Astrocyte (in vitro differentiated cells and primary cell): ENCODE measurements at places on chromosomes 3 and 15.

- no peak for DNase-seq
Observed at GRCh38 chr3:82093641-82094040, 332.2 kb upstream of the GBE1 start.

GRCh38 chr3:25418596-25418995 is 9.5 kb upstream of the RARB start:
- no peak for DNase-seq

DNA sequence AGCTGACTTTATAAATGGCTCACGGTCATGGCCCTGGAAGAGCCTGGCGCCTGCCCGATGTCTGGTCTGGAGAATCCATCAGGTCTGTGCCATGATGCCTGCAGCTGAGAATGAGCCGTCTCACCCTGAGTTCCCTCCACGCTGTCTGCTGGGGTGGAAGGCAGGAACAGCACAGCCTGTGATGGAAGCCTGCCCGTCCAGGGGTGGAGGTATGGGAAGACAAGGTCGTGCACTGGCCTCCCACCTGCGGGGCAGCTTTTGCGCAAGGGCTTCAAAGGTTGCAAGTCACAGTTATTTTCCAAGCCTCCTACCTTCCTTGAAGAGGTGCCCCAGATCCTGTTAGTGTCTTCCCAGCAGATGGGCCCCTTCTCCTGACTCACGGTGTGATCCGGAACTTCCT is 275.5 kb downstream of the FAM43A start:
- no peak for DNase-seq

GRCh38 chr3:63287610-63288009 is 9.5 kb downstream of the SYNPR start:
- DNase-seq: no peak

GRCh38 chr3:144775551-144775950 is 803.9 kb downstream of the DIPK2A start:
- DNase-seq: no peak

DNA sequence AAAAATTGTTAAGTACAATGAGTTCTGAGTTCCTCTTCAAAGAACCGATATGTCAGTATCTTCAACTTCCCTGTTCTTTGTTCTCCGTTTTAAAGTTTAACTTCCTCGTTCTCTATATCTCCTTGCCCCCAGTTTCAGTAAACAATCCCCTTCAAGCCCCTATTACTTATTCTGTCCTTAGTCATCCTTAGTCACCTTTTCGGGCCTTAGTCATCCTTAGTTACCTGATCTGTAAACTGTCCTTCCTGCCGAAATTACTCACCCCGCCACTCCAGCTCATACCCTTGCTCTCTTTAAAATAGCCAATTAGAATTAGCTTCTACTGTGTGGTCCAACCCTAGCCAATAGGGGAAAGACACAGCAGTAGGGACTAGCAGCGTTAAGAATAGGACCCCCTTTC is 1165.6 kb downstream of the NSUN3 start:
- no peak for DNase-seq

GRCh38 chr3:44104668-44105321 is 136.9 kb upstream of the TOPAZ1 start:
- peak; percentile 67 for DNase-seq

GRCh38 chr15:52727815-52728214 is 48.6 kb upstream of the ATOSA start:
- DNase-seq: no peak

- no peak for DNase-seq
Observed at GRCh38 chr3:16999871-17000270, 115.1 kb downstream of the PLCL2 start.

DNA sequence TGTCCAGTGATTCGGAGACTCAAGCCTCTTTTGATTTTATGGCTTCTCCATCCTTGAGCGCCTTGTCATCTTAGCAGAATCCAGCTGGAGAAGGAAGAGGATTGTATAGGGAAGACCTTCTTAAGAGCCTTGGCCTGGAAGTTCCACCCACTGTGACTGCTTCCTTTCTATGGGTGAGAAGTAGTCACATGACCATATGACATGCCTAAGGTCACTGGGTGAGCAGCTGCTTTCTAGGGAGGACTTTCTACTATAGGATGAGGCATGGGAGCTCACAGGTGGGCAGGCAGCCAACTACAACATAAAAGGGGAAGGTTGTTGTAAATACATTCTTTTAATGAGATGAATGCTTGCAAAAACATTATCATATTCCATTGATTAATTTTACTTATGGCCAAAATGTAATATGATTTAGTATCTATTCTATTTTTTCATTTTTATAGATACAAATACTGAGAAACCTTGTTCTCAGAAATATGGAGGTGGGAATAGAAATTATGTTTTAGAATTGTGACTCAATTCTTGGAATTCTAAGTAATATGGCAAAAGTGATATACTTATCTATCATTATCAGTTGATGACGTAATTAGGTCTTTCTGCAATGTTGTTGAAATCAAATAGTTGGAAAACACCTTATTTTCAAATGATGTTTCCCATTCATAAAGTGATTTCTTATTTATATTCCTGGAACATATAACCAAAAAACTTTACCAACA is 53.6 kb upstream of the MINAR1 start:
- DNase-seq: no peak

DNA sequence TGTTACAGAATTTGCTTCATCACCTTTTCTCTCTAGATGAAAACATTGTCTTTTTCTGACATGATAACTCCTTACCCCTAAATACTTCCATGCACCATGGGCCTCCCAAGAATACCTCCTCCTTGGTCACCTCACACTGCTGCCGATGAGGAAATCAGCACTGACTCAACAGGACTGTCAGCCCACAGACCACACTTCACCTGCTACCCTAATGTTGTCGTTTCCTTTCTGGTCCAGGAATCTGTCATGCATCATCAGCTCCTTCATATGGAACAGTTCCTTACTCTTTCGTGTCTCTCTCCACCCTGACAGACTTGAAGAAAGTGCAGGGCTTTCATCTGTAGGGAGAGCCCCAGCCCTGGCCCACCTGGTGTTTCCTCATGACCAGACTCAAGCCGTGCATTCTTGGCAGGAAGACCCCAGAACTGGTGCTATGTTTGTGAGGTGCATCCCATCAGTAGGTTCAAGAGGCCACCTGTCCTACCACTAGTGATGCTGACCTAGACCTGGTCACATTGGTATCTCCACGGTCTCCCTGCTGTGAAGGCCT is 41.1 kb upstream of the PLXNA1 start:
- no peak for DNase-seq

DNA sequence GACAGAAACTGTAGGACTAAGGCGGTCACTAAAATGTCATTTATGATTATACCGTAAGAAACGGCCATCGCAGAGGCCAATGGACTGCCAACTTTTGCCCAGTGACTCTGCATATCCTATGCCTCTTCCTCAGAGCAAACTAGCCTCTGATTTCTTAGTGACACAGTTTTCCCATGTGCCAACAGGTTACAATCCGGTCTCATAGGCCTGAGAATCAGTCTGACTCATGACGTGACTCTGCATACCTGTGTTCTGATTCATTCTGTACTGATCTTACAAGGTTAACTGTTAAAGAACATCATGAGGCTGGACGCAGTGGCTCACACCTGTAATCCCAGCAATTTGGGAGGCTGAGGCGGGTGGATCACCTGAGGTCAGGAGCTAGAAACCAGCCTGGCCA is 17.8 kb downstream of the RUBCN start:
- peak; percentile 93 for DNase-seq

- no peak for DNase-seq
Observed at GRCh38 chr3:53211706-53212702, 43.8 kb downstream of the TKT start.

GRCh38 chr15:63385911-63386531 is 4.4 kb upstream of the CA12 start:
- no peak for DNase-seq

DNA sequence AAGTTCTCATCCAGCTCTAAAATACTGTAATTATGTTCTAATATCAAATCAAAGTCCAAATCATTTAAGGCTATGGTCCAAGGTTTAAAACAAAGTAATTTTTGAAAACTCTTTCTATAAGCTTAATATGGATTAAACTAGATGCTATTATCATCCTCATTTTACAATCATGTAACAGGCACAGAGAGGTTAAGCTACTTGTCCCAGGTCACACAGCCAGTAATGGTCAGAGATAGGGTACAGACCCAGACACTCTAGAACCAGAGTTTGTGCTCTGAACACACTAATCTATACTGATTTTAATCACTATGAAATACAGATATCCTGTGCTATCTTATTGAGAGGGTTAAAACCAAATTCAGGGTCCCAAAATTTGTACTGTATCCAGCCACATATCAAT is 44.8 kb downstream of the DENND4A start:
- no peak for DNase-seq

- DNase-seq: peak; percentile 27
Observed at GRCh38 chr15:57090496-57090859, 172.0 kb downstream of the TCF12 start.

- DNase-seq: peak; percentile 8
Observed at GRCh38 chr3:52650439-52650838, 35.3 kb downstream of the PBRM1 start.

- peak; percentile 63 for DNase-seq
Observed at GRCh38 chr15:92821491-92822116, 78.5 kb upstream of the CHD2 start.

- DNase-seq: peak; percentile 89
Observed at GRCh38 chr3:171967137-171967783, 72.1 kb upstream of the FNDC3B start.

DNA sequence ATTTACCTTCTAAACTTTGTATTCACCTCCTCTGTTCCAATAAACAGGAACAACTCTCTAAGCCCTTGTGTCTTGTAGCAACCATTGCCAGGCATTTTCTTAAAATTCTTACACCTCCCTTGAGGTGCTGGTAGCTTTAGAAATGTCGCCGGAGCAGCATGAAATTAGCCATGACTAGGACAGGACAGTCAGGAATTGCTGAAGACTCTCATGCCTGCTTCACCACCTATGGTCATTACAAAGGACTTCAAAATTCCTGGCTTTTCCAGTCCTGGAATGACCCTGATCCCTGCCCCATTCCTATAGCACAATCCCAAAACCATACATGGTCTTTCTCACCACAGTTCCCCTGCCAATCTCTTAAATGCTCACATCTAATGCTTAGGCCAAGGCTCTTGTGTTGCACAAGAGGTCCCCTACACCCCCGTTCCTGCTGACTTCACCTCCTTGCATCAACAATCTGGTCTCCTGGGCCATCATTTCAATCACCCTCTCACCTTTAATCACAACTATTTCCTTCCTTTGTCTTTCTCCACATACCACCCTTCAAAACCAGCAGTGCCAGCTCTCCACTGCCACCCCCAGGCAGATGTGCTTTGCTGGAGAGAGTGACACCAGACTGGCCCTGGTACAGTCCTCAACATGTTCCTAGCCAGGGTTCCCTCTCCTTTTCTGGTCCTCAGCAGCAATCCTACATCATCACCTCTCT is 113.2 kb upstream of the TJP1 start:
- no peak for DNase-seq

GRCh38 chr15:101406036-101406435 is 83.5 kb downstream of the PCSK6 start:
- DNase-seq: no peak

DNA sequence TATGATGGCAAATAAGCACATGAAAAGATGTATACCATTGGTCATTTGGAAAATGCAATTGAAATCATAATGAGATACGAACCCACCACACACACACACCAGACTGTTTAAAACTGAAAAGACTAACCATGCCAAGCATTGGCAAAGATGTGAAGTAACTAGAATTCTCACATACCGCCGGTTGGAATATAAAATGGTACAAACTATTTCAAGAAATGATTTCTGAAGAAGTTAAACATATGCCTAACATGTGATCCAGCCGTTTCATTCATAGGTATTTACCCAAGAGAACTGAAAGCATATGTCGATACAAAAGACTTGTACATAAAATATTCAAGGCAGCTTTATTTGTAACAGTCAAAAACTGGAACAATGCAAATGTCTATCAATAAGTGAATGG is 28.9 kb downstream of the HES1 start:
- no peak for DNase-seq

- DNase-seq: no peak
Observed at GRCh38 chr3:28935146-28935545, 345.7 kb upstream of the RBMS3 start.

DNA sequence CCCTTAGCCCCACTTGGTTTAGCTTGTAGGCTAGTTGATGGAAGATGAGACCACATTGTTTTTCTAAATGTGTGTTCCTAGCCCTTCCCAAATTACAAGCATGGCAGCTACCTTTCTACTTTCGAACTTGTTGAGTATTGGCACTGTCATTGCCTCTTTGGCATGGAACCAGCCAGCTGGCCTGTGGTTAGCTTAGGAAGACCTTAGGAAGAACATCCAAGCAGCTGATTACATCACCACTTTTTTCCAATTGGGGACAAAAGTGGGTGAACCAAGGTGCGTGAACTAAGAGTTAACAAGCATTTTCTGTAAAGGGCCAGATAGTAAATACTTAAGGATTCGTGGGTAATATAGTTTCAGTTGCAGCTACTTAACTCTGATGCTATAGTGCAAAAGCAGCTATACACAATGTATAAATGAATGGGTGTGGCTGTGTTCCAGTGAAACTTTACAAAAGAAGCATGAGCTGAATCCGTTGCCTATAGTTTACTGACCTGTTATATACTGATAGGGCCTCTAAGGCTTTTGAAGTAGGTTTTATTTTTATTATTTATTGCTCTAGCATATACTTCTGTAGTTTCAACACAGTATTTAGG is 8.5 kb downstream of the KLHL18 start:
- no peak for DNase-seq

DNA sequence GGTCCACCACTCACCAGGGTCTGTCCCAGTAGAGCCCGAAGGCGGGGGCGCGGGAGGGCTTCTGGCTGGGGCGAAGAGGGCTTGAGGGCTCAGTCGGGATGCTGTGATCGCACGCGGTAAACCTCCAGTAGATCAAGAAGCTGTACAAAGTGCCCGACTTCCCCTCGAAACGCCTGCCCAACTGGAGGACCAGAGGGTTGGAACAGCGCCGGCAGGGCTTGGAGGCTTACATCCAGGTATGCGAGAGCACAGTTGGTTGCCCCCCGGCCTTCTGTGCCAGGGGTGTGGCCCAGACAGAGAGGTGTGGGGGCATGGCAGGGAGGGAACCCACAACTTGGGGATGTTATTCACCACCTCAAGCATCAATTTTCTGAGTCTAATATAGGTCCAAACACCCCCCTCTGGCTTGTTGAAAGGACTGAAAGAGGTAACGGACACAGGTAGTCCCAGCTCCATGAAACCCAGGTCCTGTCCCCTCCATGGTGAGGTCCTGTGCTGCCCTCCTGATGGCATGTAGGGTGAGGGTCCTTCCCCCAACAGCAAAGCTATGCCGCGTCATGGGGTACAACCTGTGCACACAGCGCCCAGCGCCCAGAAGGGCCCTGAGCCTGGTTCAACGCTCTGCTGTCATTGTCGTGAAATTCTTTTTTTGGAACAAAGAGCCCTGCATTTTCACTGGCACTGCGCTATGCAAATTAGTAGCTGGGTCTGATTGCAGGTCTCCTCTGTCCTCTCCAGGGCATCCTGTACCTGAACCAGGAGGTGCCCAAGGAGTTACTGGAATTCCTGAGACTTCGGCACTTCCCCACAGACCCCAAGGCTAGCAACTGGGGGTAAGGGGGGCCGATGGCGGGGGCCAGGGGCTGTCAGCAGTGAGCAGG is 1.2 kb downstream of the SNX22 start:
- DNase-seq: no peak

- no peak for DNase-seq
Observed at GRCh38 chr3:38260474-38260873, 5.1 kb upstream of the SLC22A13 start.
